ENCODE measurements at places on chromosomes 6 and 20. TPM values are rescaled to one million over a fixed set of nuclear protein-coding genes. Genes with fewer than 3 reads are reported as not detected.

DNA sequence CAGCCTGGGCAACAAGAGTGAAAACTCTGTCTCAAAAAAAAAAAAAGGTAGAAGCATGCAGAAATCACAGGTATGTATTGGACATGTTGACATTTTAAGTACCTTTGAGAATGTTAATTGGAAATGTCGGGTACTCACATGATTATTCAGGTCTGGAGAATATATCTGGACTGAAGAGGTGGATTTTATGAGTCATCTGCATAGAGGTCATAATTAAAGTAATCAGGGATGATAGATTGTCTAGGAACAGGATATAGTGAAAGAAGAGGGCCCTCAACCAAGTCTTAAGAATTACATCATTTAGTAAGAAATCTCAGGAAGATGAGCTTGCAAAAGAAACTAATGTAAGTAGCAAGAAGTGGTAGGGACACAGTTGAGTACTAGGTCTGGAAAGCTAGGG lies 212.5 kb downstream of the UTRN start:
- DNase-seq: no peak

DNA sequence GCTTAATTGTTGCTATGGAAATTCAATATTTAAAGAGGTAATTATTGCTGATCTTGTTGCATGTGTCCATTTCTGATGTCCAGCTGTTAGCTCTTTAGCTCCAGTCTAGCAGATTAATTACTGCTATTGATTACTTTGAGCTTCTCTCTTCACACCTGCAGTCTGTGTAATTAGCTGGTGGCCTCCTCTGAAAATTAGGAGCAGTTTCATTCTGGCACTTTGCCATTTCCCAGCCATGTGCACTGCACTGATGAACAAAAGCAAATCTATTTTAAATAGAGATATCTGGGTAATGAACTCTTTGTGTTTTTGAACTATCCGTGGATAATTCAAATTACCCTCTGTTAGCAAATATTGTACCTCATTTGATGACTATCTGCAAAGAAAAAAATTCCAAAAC lies 275.9 kb downstream of the RNF144B start:
- DNase-seq: no peak

DNA sequence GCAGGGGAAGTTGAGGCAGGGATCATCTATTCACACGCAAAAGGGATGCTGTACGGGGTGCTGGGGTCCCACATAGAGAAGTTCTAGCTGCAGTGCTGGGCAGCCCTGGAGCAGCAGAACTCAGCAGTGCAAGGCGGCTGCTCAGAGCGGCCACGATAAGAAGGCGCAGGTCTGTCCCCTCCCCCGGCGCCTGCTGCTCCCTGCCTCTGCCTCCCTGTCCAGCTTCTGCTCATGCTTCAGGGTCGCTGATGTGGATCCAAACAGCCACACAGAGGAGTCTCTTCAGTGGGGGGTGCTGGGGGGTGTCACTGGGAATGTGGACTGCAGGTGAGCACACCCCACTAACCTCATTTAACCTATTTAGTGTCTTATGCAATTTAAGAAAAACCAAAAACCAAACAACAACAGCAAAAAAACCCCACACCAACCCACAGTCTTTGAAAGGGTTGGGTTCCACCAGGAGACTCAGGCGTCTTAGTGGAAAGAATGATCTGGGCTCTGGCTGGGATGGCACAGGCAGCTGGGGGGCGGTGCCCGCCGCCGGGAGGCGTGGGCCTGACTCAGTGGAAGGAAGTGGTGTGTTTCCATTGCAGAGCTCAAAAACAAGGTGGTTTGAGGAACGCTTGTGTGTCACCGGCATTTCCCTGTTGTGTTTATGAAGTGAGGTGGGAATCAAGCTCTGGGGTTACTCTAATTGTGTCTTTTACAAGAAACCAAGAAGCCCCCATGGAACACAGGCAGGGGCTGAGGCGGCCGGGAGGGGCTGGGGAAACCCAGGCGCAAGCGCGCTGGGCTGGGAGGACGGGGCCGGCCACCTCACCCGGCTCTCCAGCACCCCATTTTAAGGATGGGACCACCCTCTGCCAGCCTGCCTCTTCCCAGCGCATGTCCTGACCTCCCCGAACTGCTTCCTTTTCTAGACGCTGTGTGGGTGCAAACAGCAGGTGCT lies 55.1 kb downstream of the IRF4 start:
- no peak for DNase-seq

- DNase-seq: no peak
These were observed 252.0 kb downstream of the SOX4 start for GRCh38 chr6:21845439-21846140.

DNA sequence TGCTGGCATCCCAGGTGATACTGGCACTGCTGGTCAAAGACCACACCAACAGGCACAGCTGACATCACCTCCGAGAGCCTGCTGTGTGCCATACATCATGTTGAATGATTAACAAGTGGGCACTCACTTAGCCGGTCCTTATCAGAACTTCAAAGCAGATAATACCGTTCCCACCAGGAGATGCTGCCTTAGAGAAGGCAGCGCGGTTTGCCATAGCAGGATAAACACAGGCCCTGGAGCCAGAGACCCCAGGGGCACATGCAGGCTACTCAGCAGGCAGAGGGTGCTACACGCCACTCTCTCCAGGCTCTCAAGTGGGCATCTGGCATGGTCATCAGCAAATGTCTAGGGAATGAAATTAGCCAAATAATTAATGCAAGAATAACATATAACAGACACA lies 86.5 kb upstream of the CST7 start:
- no peak for DNase-seq

- DNase-seq: no peak
These were observed 95.5 kb downstream of the CEBPB start for GRCh38 chr20:50286174-50286511.

DNA sequence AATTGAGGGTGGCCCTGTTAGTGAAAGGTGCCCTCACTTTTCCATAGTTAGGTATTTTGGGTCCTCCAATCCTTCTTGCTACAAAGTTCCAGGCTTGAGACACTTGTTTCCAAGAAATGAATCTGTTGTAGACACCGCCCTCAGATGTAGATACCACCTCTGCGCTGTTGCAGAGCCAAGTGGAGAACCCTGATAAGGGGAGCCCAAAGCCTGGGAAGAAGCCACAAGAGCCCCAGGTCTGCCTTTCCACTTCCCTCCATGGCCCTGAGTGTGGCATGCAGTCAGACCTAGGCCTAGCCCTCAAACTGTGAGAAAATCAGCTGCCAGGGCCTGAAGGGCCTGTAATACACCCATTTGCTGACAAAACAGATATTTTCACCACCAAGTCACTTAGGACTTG lies 37.1 kb downstream of the DTD1 start:
- no peak for DNase-seq

GRCh38 chr6:78909391-78909790 lies 42.0 kb downstream of the IRAK1BP1 start:
- DNase-seq: no peak

- DNase-seq: no peak
These were observed 18.6 kb upstream of the COL21A1 start for GRCh38 chr6:56266011-56266410.

- no peak for DNase-seq
These were observed 21.0 kb downstream of the NFYA start for GRCh38 chr6:41093729-41094128.

- no peak for DNase-seq
These were observed 188.4 kb downstream of the JARID2 start for GRCh38 chr6:15434263-15434662.

DNA sequence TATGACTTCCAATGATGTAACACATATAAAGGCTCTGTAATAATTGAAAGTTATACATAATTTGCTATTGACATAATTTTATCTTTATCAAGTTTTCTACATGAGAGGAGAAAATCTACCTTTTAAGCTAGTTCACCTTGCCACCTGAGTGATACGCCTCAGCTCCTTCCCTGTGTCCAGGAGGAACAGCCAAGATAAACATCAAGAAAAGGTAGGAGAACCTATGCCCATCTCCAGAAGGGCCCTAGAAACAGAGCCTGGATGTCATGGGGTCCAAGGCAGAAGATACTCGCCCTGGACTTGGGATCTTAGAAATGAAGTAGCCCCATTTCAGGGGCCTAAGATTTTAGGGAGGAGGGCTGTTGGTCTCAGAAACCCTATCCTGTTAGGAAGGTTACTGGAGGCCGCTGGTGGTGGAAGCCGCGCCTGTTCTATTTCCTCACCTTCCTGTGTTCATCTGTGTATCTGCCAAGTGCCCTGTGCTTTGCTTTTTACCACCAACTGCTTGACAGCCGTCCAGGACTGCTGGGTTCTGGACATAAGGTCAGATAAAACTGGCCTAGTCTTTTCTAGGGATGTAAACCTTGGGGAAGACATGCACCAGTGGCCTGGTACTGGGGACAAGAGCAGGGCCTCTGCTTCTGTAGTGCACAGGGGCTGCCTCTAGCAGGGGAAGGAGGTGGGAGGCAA lies 178.5 kb downstream of the ARID1B start:
- DNase-seq: no peak

GRCh38 chr20:39623584-39624234 lies 661.6 kb downstream of the DHX35 start:
- no peak for DNase-seq

DNA sequence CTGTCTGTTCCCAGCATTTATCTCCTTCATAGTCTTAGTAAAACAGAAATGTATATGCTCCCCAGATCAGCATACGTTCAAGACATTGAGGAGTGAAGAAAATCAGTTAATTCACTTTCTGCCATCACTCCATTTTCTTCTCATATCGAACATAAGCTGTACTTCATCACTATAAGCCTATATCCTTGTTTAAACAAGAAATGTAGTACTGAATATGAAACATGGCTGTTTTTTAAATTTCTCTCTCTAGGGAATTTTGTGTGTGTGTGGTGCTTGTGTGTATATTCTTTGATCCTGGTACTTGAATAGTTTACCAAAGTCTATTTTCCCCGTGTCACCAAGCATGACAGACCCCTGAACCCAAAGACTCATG lies 107.1 kb downstream of the HFE start:
- DNase-seq: no peak

The DHX35 gene
- 7.8 TPM for total RNA-seq

The C6orf52 gene
- total RNA-seq: 0.97 TPM

The CGAS gene
- 1.0 TPM for total RNA-seq

The ADGB gene
- total RNA-seq: not detected

The PHACTR1 gene
- total RNA-seq: 2.5 TPM

The CST2 gene
- total RNA-seq: not detected

The NEU1 gene
- total RNA-seq: 63.8 TPM

The NOX3 gene
- total RNA-seq: not detected

The LBP gene
- total RNA-seq: not detected

The ZFP57 gene
- not detected for total RNA-seq

The CLDN20 gene
- total RNA-seq: not detected

The AAR2 gene
- total RNA-seq: 24.6 TPM

The FAXC gene
- 8.0 TPM for total RNA-seq
